ENCODE measurements at places on chromosomes 2 and 18.

DNA sequence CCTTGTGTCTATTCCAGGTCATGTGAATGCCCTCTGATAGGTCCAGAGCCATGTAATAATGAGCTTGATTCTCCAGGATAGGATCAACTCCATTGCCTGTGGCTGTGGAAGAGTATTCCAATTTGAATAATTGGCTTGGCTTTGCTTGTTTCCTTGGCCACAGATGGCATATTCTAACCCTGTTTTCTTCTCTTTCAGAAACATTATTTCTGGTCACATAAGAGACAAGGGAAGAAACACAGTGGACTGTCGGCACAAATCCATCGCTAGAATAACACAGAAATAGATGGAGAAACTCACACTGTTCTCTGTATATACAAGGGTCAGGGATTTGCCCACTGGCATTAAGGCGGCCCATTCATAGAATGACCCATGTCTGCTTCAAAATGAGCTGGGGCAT is 278.4 kb upstream of the CCDC68 start:
- no peak for DNase-seq

DNA sequence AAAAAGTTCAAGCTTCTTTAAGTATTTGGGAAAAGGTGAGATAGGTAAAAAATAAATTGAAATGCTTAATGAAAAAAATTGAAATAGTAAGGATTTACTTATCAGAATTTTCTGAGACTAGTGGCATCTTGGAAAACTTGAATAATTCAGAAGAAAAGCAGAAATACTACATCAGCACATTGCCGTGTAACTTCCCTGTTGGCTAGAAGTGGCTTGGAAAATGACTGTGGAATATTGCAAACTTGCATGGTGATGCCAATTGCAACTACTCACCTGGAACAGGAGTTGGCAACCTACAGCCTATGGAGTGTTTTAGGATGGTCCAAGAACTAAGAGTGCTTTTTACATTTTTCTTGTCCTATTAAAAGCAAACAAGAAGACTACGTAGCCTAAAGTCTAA is 603.5 kb upstream of the VRK2 start:
- DNase-seq = peak; percentile 59

- no peak for DNase-seq
Measured at GRCh38 chr18:45901654-45902210, 65.4 kb downstream of the EPG5 start.

- DNase-seq = no peak
Measured at GRCh38 chr2:60629801-60630385, 76.4 kb upstream of the BCL11A start.

- no peak for DNase-seq
Measured at GRCh38 chr2:128361376-128362131, 42.9 kb upstream of the HS6ST1 start.

- no peak for DNase-seq
Measured at GRCh38 chr2:120261387-120262006, 8.8 kb downstream of the RALB start.

- DNase-seq = no peak
Measured at GRCh38 chr2:71662665-71663394, 209.5 kb downstream of the DYSF start.

DNA sequence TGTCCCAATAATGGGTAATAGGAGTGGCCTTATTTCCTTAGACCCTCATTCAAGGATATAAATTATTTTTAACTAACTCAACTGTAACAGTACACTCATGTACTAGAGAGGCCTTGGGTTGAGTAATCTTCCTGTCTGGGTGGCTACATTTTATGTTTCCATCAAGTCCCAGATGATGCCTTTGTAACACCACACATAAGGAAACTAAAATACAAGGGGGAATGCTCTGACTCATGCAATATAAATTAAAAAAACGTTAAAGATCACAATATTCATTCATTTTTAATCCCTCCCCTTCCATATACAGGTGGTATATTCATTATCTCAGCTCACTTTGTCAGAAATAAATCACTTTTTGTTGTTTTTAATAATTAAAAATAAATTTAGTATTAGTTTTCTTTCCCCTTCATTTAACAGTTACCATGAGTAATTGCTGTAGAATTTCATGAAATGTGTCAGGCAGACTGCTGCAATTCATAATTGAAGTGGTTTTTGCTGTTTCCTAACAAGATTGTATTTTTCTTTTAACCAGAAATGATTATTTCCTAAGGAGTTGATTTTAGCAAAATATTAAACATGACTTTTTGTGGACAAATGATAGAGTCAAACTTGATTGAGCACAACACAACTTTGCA is 1403.6 kb downstream of the SUCLG1 start:
- no peak for DNase-seq

- no peak for DNase-seq
Measured at GRCh38 chr2:60838481-60838880, 42.9 kb upstream of the REL start.

DNA sequence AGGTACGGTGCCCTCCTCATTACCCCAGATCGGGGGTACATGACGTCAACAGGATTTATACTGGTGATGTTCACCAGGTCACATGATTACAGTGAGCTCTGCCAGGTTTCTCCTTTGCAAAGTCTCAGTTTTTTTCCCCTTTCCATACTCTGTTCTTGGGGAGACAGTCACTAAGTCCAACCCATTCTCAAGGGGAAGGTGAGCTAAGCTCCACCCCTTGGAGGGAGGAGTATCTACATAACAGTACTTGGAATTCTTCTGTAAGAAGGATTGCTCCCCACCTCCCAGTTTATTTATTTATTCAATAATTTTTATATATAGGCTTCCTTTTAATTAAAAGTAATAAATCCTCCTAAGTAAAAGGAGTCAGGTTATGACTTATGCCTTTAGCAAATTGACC is 34.1 kb upstream of the SOS1 start:
- no peak for DNase-seq

- no peak for DNase-seq
Measured at GRCh38 chr18:48678237-48679115, 139.6 kb downstream of the CTIF start.

DNA sequence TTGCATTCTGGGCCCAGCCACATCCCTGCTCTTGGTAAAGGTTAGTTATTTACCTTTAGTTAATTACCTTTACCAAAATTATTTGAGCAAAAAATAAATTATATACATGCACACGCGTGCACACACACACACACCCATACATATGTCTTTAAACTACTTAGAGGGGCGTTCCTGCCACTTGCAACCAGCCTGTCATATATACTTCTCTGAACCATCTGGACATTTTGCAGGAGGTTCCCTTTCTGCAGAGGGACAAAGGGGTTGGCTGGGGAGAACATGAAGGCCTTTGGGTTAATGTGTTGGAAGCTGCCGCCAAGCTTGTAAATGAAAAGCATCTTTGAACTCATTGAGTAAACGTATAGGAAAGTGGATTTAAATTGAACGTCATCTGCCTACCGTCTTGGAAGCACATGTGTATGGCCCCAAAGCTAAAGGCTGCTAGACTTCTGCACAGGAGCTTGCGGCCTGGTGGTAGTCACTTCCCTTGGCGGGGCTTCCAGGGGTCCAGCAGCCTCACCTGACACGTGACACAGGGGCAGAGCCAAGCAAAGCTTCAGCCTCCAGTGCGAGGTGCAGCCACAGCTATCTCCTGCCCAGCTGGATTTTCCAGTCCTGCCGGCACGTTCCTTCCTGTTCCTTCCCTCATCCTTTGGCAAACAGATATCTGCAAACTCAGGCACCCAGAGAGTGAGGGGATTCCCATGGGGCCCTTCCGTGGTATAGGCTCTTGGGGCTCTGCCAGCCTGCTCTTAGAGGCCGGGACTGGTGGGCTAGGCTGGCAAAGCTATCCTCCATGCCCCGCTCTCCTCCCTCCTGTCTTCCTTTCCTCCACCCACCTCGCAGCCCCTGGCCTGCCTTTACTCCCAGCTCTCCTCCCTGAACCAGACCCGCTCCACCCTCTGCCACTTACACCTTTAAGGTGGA is 46.1 kb downstream of the SERTAD2 start:
- DNase-seq = no peak

DNA sequence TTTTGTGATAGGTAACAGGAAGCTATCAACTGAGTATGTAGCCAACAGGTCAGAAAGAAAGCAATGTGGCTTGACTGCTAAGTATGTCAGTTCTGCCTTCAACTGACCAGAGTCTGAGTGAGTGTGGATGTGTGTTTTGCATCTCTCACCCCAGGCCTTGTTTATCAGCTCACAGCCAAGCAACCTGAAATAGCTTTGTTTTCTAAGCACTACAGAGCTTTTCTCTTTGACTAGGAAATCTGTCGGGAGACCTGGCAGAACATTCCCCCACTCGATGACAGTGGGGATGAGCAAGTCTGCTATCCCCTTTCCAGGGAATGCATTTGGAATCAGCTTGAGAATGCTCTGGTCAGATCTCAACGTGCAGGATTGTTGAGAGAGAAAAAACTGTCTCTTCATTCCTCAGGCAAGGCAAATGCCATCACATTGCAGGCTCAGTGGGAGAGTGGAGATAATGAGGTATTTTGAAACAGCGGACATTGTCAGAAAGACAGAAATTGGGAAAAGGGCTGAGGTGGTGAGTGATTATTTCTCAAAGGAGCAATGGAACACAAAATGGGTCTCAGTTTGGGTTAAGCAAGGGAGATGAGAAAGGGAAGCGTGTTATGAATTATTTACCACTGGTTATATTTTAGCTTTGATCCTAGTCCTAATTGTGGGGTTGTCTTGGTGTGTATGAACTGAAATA is 233.8 kb upstream of the PIK3C3 start:
- DNase-seq = no peak

GRCh38 chr2:61018318-61018755 is 282 bp upstream of the PUS10 start:
- DNase-seq = no peak

- peak; percentile 88 for DNase-seq
Measured at GRCh38 chr18:74251297-74252038, 40.3 kb downstream of the CYB5A start.

DNA sequence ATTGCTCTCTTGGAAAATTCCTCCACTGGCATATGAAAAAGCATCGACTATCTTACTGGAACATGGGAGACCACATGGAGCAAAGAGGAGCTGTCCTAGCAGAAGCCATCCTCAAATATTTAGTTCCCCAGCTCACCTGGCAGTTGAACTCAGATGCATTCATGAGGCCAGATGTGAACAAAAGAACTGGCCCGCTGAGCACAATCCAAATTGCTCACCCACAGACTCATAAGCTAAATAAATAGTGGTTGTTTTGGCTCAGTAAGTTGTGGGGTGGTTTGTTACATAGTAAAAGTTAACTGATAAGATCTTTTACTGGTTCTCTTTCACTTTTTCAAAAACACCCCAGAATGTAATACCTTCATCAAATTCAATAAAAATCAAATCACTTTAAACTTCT is 108.6 kb upstream of the CWC22 start:
- DNase-seq = no peak

- no peak for DNase-seq
Measured at GRCh38 chr2:88651646-88652045, 24.4 kb upstream of the EIF2AK3 start.

DNA sequence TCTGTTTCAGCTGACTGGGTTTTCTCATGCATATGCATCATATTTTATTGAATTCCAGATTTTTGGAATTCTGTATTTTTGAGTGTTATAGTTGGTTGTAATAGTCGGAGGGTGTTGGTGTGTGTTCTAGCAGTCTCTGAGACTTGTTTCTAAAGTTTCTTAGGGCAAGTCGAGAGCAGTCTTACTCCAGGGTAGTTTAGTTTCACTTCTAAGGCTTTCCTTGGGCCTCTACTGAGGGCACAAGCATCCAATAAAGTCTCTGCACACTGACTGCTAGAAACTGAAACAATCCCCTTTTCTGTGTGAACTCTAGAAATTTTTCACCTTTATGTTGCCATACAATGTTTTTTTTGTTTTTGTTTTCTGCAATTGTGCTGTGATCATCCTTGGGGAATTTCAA is 663.7 kb upstream of the LRATD1 start:
- no peak for DNase-seq

- DNase-seq = no peak
Measured at GRCh38 chr2:43853141-43854081, 14.6 kb downstream of the ABCG8 start.

- no peak for DNase-seq
Measured at GRCh38 chr18:12637393-12637792, 20.5 kb downstream of the SPIRE1 start.

DNA sequence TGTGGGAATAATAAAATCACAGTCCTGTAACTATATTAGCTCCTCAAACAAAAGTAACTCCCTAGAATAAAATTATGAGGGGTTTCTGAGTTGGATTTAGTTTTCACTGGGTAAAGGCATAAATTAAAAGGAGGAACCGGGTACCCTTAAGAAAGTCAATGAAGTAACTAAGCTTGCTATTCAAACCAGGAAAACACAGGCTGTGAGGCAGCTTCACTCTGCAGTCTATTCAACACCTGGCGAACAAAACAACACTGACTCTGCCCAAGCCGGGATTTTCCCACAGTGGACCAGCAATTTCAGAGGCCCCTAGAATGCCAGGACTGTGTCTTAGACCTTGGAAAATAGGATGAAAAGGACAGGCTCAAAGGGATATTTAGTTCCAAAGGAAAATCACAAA is 24.6 kb upstream of the CREB1 start:
- no peak for DNase-seq

- no peak for DNase-seq
Measured at GRCh38 chr2:157758586-157758985, 117.5 kb downstream of the ACVR1 start.

DNA sequence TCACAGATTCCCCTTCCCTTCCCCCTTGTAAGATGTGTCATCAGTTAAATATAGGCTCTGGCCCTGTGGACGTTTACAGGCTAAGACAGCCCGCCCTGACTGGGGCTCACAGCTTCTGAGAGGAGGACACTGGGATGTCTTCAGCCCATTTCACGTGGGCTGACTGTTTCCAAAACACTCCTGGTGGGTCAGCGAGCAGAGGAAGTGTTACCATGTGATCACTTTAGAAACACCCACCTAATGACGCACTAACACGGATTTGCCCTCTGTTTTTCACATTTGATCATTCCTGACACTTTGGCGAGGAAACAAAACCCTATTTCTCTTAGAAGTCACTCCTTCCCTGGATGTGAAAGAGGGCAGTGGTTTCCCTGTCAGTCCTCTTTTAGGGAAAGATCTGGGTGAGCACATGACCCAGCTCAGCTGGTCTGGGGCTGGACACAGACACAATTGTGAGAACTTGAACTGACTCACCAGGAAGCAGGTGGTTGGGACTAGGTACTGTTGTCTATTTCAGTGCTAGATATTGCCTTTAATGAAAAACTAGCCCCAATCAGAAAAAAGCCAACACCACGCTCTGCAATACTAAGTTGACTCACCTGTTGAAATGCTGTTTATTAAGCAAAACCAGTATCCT is 38.8 kb downstream of the BMP10 start:
- DNase-seq = peak; percentile 100

GRCh38 chr2:173101687-173102086 is 26.0 kb downstream of the MAP3K20 start:
- DNase-seq = peak; percentile 93

- DNase-seq = no peak
Measured at GRCh38 chr2:157893611-157894010, 17.5 kb upstream of the ACVR1 start.

DNA sequence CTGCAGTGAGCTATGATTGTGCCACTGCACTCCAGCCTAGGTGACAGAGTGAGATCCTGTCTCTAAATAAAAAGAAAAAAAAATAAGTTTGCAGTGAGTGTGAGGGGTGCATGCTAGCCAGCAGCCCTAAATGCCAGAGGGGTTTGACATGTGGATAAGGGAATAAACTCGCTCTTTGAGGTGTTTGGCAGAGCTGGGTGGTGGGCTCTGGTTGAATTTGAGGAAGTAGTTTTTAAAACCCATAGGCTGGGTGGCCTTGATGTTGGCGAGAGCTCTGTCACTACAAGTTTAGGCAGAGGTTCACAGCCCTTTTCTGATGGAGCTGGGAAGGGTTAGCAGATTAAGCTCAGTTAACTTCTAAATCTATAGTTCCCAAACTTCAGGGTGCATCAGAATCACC is 3.1 kb downstream of the ANXA4 start:
- no peak for DNase-seq

Data from inflammatory macrophage treated with lipopolysaccharide for 4 hours (primary cell).